ENCODE measurements at places on chromosomes 1 and 21.

DNA sequence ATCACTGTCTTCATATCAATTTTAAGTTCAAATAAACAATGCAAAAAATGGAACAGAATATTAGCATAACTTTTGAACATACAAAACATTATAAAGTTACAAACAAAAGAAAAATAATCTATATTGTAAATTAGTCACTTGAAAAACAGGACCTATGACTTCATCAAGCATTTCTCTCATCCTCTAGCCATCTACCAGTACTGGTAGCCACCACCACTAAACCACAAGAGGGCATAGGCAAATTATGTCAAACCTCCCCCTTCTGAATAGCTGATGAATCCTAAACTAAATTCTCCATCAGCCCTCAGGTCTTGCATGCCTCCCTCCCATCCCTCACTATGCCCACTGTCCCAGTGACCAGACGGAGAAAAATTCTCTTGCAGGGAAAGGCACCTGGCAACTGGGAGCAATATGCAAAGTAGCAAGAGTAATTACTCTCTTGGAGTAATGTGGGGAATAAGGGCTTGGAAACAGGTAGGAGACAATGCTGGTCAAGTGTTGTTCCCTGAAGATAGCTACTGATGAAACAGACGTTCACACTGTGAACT is 37.1 kb downstream of the SSX2IP start:
- peak; percentile 48 for DNase-seq

DNA sequence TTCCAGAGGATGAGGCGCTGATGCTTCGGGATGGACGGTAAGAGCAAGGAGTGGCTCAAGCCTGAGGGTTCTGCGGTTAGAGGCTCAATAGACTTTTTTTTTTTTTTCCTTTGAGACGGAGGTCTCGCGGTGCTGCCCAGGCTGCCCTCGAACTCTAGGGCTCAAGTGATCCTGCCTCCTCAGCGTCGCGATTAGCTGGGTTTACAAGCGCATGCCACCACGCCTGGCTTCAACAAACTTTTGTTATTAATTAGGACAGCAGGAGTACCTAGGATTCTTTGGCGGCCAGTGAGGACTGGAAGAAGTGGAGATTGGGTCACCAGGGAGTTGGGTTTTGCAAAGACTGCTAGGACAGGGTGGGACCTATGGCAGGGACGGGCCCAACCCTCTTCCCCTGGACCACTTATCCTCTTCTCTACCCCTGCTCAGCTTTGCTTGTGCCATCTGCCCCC is 587 bp downstream of the SCNM1 start:
- peak; percentile 83 for DNase-seq

- no peak for DNase-seq
Measured at GRCh38 chr21:38741092-38741949, 64.4 kb upstream of the ETS2 start.

- DNase-seq = peak; percentile 23
Measured at GRCh38 chr1:228021355-228022030, 14.7 kb downstream of the WNT3A start.

- DNase-seq = peak; percentile 47
Measured at GRCh38 chr1:218357211-218357892, 12.2 kb downstream of the TGFB2 start.

GRCh38 chr1:221139991-221140390 is 260.7 kb downstream of the HLX start:
- no peak for DNase-seq

- DNase-seq = peak; percentile 84
Measured at GRCh38 chr1:206430031-206430983, 40.0 kb upstream of the IKBKE start.

DNA sequence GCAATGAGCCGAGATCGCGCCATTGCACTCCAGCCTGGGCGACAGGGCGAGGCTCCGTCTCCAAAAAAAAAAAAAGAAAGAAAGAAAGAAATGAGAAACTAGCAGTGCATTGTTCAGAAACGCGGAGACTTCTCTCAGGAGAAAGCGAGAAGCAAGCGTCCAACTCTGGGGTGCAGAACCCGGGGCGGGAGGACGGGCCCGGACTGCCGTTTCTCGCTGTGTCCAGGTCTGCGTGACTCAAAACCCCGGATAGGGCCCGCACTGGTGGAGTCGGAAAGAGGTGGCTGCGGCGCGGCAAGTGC is 395 bp upstream of the MIB2 start:
- DNase-seq = no peak

GRCh38 chr21:34822942-34823341 is 154.1 kb downstream of the CLIC6 start:
- peak; percentile 52 for DNase-seq

GRCh38 chr1:10540277-10541005 is 65.7 kb downstream of the PEX14 start:
- peak; percentile 25 for DNase-seq

DNA sequence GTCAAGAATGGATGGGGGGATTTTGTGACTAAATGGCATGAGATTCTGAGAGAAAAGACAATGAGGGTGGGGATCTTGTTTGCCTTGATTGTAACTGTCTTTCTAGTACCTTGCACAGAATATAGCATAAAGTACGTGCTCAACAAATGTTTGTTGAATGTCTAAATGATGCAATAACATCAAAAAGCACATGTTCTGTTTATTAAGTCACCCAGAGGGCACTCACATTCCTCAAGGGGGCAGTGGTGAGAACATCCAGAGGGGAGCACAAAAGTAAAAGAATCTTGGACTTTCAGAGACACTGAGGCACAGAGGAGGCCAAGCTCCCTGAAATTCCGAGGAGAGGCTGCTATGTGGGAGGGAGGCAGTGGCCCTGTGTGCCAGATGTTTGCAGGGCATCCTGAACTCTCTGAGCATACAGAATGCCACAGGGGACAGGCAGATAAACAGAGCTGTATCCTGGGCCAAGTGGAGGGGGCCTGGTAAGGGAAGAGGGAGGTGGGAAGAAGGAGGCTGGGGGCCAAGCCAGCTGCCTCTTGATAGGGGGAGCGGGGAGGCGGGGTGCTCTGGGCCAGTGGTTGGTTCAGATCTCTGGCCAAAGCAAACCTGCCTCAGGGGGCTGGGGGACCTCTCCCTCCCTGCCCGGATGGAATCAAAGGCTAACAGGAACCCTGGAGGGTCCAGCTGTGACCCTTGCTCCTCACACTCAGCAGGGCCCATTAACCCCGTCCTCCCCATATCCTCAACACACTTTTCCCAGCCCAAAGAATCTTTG is 6.5 kb upstream of the ATP1A2 start:
- DNase-seq = peak; percentile 63

GRCh38 chr1:200379432-200379757 is 30.4 kb downstream of the ZNF281 start:
- DNase-seq = peak; percentile 99

DNA sequence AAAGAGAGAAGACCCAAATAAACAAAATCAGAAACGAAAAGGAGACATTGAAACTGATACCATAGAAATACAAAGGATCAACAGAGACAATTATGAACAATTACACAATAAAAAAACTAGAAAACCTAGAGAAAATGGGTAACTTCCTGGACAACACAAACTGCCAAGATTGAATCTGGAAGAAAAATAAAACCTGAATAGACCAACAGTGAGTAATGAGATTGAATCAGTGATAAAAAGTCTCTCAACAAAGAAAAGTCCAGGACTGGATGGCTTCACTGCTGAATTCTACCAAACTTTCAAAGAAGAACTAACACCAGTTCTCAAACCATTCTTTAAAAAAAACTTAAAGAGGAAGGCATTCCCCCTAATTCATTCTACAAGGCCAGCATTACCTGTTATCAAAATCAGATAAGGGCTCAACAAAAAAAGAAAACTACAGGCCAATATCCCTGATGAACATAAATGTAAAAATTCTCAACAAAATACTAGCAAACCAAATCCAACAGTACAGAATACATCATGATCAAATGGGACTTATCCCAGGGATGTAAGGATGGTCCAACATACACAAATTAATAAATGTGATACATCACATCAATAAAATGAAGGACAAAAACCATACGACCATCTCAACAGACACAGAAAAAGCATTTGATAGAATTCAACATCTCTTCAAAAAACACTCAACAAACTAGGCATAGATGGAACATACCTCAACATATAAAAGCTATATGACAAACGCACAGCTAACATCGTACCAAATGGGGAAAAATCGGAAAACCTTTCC is 119.9 kb downstream of the ACBD6 start:
- DNase-seq = peak; percentile 65

DNA sequence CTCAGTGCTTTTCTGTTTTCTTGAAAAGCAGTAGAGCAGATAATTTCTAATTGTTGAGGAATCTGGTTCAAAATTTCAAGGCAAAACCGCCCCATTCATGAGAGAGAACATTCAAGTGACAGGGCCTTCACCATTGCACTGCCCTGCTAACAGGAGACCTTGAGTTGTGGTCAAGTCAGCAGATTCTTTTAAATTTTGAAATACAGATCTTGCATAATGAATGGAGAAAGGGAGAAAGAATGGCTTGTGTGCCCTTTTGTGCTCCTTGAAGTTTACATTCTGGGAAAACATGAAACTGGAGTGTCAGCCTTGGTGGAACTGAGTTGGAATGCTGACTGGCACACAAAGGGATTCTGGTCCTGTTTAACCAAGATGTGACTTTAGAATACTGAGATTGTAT is 164.5 kb upstream of the UBE2U start:
- DNase-seq = peak; percentile 49

DNA sequence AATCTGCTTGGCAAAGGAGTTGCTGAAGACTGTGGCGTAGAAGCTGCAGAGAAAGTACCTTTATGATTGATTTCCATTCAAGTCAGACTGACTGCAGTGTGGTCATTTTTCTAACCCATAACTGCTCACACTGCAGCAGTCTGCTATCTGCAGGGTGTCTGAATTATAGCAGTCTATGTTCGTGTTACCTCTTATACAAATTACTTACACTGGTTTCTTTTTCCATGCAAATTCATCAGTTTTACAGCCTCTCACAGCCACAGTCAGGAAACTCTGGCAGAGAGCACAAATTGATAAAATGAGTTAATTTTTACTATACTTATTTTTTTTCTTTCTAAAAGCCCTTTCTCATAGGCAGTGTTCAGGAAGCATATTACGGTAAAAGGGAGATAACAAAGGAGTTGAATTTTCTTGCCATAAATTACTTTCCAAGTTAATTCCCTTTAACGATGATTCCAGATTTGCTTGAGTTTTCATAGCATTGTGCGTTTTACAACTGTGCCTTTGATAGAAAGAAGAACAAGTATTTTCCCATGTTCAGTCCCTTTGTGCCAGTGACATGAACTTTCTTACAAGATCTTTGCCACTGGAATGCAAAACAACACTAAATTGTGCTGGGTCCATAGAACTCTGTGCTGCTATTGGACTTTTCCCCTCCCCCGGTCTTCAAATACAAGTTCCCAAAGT is 261.5 kb downstream of the NFIA start:
- no peak for DNase-seq

- DNase-seq = peak; percentile 19
Measured at GRCh38 chr1:232282498-232282897, 347.4 kb downstream of the SIPA1L2 start.

- DNase-seq = no peak
Measured at GRCh38 chr1:245207056-245207638, 52.4 kb downstream of the KIF26B start.

DNA sequence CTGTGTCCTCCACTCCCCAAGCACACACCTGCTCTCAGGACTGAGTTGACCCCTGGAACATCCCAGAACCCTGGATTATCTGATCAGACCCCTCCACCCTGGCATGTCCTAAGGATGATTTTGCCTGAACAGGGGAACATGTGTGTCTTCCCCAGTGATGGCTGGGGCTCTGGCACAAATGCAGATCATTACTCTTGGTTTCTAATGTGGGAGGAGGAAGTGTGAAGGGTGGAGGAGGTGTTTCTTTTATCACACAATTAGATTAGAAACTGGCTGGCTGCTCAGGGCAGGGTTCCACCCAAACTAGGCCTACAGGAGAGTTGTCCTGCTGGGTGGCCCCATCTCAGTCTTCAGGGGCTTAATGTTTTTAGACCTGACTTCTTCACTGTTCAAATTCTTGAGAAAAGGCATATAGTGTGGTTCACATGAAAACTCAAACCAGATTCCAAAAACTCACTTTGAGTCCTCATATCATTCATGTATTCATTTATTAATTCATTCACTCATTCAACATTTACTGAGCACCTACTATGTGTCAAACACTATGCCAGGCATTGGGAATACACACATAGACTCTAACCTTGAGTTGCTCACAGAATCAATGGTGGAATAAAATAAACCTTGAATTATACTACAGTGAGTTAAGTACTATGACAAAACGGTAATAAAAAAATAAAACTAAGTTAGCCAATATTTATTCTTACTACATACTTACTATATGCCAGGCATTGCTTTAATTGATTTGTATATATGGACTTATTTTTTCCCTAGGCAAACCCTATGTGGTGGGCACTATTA is 221.8 kb upstream of the JUN start:
- DNase-seq = no peak

DNA sequence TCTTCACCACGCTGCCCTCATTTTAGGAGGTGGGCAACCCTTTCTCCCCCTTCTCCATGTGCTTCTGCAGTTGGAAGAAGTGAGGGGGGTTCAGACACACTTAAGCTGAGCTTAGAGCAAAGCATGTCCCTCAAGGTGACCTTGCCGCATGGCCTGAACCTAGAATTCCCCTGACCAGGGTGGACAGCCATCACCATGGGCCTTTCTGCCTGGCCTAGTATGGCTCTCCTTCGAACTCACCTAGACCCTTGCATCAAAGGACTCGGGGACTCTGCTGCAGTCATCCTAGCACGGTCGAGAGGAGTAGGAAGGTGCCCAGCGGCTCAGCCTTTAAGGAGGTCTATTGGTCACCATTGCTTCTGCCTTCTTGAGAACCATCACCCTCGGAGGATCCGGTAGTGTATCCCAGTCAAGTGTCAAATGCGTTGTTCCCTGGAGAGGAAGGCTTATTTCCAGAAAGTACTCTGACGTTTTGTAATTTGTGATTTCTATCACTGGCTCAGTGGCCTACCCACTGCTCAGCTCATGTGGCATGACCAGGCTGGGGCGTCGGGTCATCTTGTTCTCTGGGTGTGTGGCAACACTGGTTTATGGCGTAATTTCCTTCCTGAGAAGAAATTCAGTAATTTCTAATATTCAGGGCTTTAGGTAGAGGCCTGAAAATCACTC is at the start of gene KCNE1:
Gene KCNE1, minus strand, starts transcription at position 424 of the 669 bp plus-strand sequence. CDS start 62,576 bp downstream, outside the sequence.
- DNase-seq = no peak

DNA sequence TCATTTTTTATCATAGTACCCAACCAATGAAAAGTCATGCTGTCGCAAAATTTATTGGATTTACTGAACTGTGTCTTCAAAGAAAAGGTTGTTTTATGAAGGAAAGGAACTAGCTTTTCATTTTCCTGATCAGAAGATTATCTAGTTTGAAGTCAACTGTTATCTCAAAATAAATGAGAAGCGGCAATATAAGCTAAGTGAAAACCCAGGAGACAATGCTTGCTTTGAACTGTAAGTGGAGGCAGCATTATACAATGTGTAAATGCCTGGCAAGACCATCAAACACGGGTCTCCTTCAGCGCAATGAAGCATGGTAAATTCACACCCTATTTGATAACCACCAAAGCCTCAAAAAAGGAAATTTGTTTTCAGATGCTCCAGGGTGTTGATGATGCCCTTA is 134.4 kb upstream of the PTBP2 start:
- no peak for DNase-seq

DNA sequence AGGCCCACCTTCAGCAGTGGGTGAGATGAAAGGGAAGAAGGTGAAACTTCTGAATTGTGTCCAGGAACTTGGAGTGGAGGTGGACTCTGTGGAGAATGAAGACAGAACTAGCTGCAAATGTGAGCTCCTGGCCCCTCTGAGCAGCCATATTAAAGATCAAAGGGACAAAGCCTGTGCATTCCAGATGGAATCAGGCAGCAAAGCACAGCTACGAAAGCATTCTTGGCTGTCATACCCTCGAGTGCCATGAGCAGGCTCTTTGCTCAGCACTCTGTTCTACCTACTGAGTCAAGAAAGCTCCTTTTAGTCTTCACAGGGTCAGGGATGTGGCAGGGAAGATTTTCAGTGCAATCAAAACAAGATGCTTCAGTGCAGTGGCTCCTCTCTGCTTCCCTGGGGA is 86.3 kb upstream of the TSPAN2 start:
- no peak for DNase-seq
